Right atrium auricular region (tissue), 2 donors: ENCODE measurements at places on chromosomes 2 and 18. TPM values are rescaled to one million over a fixed set of nuclear protein-coding genes. Genes with fewer than 3 reads are reported as not detected.

The GPR35 gene
- total RNA-seq: 0.86 TPM

The UGT1A7 gene
- total RNA-seq: not detected

The RAD51AP2 gene
- total RNA-seq: 0.22 TPM

The MATN3 gene
- total RNA-seq: not detected

The PLA2R1 gene
- 3.3 TPM for total RNA-seq

The TCF23 gene
- not detected for total RNA-seq

The TMEM17 gene
- 0.90 TPM for total RNA-seq

The PRKAG3 gene
- total RNA-seq: 0.19 TPM

The LPIN2 gene
- total RNA-seq: 15.5 TPM

The NOSTRIN gene
- 30.6 TPM for total RNA-seq

The NMUR1 gene
- 0.93 TPM for total RNA-seq

The BMP10 gene
- total RNA-seq: 1.9 TPM

The MAP3K19 gene
- total RNA-seq: not detected

The ANKRD62 gene
- not detected for total RNA-seq

The ILKAP gene
- 15.9 TPM for total RNA-seq

The SMAD2 gene
- total RNA-seq: 81.1 TPM

The IRS1 gene
- 15.8 TPM for total RNA-seq

The SAG gene
- total RNA-seq: 2.9 TPM

The MAPK4 gene
- 17.9 TPM for total RNA-seq

The EFR3B gene
- 10.8 TPM for total RNA-seq

The NEU2 gene
- total RNA-seq: not detected

The TBR1 gene
- not detected for total RNA-seq

The ST6GAL2 gene
- total RNA-seq: 0.59 TPM

The MC2R gene
- total RNA-seq: not detected

The LOXHD1 gene
- 0.11 TPM for total RNA-seq

The OR6B2 gene
- total RNA-seq: not detected

The SERPINB13 gene
- total RNA-seq: not detected

The RNF152 gene
- 11.3 TPM for total RNA-seq

The EN1 gene
- total RNA-seq: not detected

The PROC gene
- total RNA-seq: not detected

The ABCA12 gene
- total RNA-seq: not detected

The ANKRD30B gene
- total RNA-seq: not detected

The LRATD1 gene
- 3.1 TPM for total RNA-seq
